Chondrocyte (in vitro differentiated cells): ENCODE measurements at places on chromosomes 13 and 19. TPM values are rescaled to one million over a fixed set of nuclear protein-coding genes. Genes with fewer than 3 reads are reported as not detected.

DNA sequence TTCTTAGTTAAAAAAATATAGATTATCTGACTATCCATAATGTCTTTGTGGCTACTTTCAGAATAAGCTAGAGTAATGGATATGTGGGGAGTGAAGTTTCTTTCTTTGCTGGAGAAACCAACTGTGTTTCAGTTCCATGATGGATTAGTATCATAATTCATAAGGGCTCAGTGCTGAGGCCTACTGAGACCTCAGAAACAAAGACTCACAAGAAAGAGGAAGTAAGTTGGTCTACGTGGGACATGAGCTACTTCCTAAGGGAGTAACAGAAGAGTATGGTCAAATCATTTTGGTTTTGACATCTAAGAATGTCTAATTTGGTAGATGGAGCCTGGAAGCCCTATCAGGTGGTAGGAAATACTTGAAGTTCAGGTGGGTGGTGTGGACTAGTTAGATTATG lies 99.0 kb upstream of the HTR2A start:
- DNase-seq, result no peak

GRCh38 chr19:1235625-1236538 lies 1.9 kb downstream of the CBARP start:
- DNase-seq, result no peak

SSBP4 gene
- total RNA-seq, result 54.8 to 72.3 TPM (median 56.3 TPM) in 3 replicates

- no peak for DNase-seq
Measured at GRCh38 chr13:101639711-101640110, 187.2 kb downstream of the ITGBL1 start.

GRCh38 chr19:10006335-10006708 lies 4.0 kb downstream of the COL5A3 start:
- DNase-seq, result no peak

PEG3 gene
- not detected in 3 replicates for total RNA-seq

PPAN gene
- total RNA-seq, result 28.2 to 33.1 TPM (median 31.0 TPM) in 3 replicates

RUBCNL gene
- total RNA-seq, result 1.5 to 3.5 TPM (median 2.0 TPM) in 3 replicates

- no peak for DNase-seq
Measured at GRCh38 chr13:67632590-67632989, 402.5 kb upstream of the PCDH9 start.

TMPRSS9 gene
- total RNA-seq, result 0.15 to 0.26 TPM in 2 of 3 replicates, not detected in the other

MISP3 gene
- total RNA-seq, result 1.00 to 3.7 TPM (median 2.0 TPM) in 3 replicates

DNA sequence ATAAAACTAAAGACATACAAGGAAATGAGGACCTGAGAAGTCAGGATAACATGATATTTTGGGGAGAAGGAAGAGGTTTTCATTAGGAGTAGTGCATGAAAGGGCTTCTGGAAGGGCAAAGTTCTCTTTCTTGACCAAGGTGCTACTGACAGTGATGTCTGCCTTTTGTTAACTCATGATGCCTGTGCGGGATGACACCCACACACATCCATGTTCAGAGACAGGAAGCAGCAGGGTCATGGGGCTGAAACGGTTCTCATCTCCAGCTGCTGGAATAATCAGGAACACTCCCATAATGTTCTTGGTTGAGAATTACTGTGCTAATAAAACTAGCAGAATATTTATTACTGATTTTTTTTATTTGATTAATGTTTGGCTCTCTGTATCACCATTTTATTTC lies 29.1 kb downstream of the KCNC3 start:
- DNase-seq, result no peak

ELAVL1 gene
- total RNA-seq, result 67.9 to 80.5 TPM (median 71.9 TPM) in 3 replicates

DNA sequence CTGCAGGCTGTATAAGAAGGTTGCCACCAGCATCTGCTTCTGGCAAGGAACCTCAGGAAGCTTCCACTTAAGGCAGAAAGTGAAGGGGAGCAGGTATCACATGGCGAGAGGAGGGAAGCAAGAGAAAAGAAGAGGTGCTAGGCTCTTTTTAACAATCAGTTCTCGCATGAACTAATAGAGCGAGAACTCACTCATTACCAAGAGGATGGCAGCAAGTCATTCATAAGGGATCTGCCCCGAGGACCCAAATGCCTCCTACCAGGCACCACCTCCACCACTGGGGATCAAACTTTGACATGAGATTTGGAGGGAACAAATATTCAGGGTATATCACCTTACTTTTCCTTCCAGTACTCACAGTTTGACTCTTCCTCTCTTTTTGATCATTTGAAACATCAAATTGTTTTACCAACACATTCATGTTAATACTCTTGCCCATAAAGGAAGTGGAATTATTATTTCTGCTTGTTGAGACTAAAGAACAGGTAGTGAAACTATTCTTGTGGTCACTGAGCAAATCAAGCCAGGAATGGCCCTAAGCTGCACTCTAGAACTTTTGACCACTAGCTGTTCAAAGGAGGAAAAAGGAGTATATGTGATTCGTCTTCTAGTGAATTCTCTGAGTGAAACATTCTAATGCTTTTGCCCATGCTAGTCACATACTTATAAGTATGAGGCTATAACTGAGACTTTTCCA lies 45.0 kb downstream of the LACC1 start:
- no peak for DNase-seq

- DNase-seq, result no peak
Measured at GRCh38 chr19:46892252-46893179, 31.7 kb downstream of the ARHGAP35 start.

DNA sequence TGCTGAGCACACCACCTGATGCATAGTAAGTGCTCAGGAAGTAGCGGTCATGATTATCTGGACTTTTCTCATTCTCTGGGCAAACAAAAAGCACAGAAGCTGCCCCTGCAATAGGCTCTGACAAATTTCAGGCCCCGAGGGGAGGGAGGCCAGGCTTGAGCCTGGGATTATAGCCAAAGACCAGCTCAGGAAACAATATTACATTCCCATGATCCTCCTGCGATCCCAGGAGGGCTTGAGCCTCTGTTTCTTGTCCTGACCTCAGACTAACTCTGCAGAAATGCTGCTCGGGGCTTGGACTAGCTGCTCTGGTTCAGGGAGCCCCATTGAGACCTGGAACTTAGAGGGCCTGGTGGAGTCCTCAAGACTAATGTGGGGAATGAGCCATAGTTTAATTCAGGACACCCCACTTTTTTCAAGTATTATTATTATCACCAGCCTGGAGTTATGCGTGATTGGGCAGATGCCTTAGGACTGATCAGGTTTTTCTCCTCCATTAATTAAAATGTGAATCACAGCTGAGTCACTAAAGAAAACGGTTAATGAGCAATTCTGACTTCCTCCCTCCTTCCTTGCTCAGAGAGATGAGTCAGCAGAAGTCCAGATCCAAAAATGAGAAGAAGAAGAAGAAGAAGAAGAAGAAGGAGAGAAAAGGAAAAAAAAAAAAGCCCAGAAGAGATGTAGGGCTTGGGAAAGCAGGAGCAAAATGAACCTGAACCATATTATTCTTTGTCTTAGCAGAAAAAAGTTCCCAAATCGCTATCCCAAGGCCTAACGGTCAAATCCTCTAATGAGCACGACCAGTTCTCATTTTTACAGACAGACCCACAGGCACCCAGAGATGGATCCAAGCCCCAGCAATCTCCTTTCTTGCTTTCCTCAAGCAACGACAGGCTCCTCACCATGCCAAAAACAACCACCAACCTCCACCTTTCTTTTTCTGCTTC lies 107.2 kb downstream of the CACNA1A start:
- DNase-seq, result no peak

- peak; percentile 61 for DNase-seq
Measured at GRCh38 chr13:113596321-113597200, 12.0 kb downstream of the TFDP1 start.

DNA sequence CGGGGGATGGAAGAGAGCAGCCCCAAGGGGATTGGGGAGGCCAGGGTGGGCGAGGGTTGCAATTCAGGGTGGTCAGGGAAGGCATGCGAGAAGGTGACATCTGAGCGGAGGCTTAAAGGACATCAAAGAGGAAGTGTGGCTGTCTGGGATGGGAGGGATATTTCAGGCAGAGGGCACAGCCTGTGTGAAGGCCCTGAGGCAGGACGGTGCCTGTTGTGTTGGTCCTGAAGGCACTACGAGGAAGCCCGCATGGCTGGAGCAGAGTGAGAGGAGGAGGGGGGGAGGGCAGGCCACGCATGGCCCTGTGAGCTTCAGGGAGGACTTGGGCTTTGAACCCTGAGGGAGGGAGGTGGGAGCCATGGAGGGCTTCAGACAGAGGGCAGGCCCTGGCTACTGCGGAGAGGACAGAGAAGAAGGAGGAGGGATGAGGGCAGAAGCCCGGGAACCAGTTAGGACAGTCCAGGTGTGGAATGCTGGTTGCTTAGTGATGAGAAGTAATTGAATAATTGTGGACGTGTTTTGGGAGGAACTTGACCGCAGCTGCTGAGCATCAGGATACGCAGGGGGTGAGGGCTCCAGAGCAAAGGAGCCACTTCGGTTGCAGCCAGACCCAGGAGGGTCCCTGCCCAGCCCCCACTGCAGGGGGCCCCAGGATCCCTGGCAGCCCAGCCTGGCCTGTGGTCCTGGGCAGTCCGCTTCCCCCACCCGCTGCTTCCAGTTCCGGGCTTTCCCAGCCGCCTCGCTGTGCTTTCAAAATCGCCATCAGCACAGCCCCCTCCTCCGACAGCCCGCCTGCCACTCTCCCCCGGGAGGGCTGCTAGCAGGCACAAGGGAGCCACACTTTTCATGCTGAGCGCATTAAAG lies 6.2 kb downstream of the TLE6 start:
- DNase-seq, result no peak

IGFL2 gene
- total RNA-seq, result 0.55 to 1.3 TPM (median 0.64 TPM) in 3 replicates

- DNase-seq, result peak; percentile 82
Measured at GRCh38 chr13:101415358-101416174, 742 bp downstream of the NALCN start.

- no peak for DNase-seq
Measured at GRCh38 chr19:10008184-10008765, 2.0 kb downstream of the COL5A3 start.

CGB2 gene
- total RNA-seq, result 0.56 TPM in 1 of 3 replicates, not detected in the others

GRCh38 chr13:20401531-20401930 lies 124.1 kb downstream of the CRYL1 start:
- DNase-seq, result no peak

DNA sequence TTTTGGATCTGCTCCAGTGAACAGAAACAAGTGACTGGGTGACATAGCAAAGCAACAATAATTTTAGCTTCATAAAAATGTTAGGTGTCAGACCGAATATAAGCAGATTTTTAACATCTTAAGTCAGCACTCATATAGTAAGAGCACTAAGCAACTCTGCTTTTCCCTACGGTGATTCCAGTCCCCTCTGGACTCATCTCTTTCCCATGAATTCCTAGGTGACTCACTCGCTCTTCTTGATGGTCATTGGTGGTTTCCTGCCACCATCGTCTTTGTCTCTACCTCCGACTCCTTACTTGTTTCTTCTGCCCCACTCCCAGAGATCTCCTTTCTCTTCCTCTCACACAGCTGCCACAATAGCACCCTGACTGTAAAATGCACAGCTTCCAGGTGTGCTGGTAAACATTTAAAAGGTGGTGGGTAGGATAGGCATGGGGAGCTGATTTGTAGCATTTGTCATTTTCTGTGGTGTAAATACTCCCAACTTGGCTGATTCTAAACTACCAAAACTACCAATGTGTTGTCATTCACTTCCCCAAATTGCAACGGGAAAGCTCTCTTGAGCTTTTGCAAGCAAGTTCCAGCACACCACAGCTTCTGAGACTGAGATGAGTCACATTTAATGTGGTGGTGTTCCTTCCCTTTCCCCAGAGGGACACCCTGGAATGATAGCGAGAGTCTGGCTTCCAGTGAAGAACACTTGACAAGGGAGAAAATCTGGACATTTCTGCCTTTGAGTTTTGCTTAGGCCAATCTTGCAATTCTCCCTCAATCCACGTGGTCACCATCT lies 42.8 kb upstream of the CLDN10 start:
- DNase-seq, result no peak

- DNase-seq, result no peak
Measured at GRCh38 chr13:59677966-59678814, 485.5 kb downstream of the DIAPH3 start.

GRCh38 chr19:8610936-8611300 lies 403 bp upstream of the ADAMTS10 start:
- no peak for DNase-seq

- DNase-seq, result no peak
Measured at GRCh38 chr19:44960906-44961728, 5.9 kb downstream of the CLPTM1 start.

ZNF723 gene
- not detected in 3 replicates for total RNA-seq

GRCh38 chr13:31965361-31966066 lies 66.1 kb upstream of the FRY start:
- DNase-seq, result no peak

- DNase-seq, result no peak
Measured at GRCh38 chr13:24450530-24450929, 62.0 kb downstream of the PARP4 start.

POSTN gene
- total RNA-seq, result 5,433 to 6,725 TPM (median 6,602 TPM) in 3 replicates

DNA sequence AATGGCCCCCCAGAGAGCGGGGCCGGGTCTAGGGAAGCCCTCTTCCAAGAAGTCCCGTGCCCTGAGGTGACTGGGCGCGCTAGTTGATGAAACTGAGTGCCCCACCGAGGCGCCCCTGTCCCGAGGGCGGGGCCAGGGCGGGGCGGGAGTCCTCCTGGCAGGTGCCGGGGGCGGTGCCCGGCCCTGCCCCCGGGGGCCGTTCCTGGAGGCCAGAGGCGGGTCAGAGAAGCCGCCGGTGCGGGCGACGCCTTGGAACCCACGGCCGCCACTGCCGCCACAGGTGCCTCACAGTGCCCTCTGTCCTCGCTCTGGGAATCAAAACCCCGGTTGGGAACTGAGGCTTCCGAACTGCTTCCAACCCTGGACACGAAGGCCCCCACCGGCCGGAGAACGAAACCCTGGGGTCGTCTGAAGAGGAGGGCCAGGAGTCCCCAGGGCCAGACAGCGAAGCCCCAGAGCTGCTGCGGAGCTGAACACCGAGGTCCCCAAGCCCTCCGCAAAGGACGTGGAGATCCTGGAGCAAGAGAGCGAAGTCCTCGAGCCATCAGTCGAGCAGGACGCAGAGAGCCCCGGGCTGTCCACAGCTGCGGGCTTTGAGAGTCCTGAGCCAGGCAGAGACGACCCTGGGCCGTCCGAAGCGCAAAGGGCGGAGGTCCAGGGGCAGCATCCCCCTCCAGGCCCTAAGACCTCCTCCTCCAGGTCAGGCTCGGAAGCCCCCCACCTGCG lies at the start of gene MISP3:
MISP3 (plus strand) TSS at position 252 of the 726 bp plus-strand sequence. CDS start 524 bp downstream, outside the sequence.
- no peak for DNase-seq

- DNase-seq, result no peak
Measured at GRCh38 chr13:36979361-36980050, 19.6 kb downstream of the ALG5 start.

FBN3 gene
- total RNA-seq, result 0.51 to 1.3 TPM (median 0.57 TPM) in 3 replicates

- no peak for DNase-seq
Measured at GRCh38 chr19:4389511-4390016, 10.8 kb downstream of the SH3GL1 start.

GRCh38 chr13:98284679-98285078 lies 107.6 kb upstream of the RNF113B start:
- no peak for DNase-seq

- DNase-seq, result no peak
Measured at GRCh38 chr19:7687177-7687576, 6.5 kb downstream of the TRAPPC5 start.
